Fibroblast of lung (primary cell): ENCODE measurements at places on chromosomes 7 and 10. TPM values are rescaled to one million over a fixed set of nuclear protein-coding genes. Genes with fewer than 3 reads are reported as not detected.

DNA sequence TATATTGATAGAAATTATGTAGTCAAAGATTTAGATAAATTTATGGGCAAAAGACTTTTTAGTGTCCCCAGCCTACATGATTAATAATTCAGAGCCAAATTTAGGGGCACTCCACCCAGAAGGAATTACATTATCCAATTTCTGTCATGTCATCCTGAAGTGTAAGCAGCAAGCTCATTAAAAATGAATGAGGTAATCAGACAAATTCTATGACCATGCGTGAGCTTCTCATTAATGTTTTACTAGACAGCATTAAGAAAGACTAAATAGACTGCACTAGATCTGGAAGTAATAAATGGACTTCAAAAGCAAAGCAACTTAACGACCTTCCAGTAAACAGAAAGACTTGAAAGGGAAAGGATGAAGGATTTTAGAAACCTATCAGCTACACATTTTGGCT is 22.7 kb upstream of the TRUB1 start:
- H3K27me3 ChIP-seq, result no peaks in the 10 kb centered on the region
- no peaks in the 10 kb centered on the region for H3K36me3 ChIP-seq
- no peak overlapping the region for H3K27ac ChIP-seq
- no peak for DNase-seq

DNA sequence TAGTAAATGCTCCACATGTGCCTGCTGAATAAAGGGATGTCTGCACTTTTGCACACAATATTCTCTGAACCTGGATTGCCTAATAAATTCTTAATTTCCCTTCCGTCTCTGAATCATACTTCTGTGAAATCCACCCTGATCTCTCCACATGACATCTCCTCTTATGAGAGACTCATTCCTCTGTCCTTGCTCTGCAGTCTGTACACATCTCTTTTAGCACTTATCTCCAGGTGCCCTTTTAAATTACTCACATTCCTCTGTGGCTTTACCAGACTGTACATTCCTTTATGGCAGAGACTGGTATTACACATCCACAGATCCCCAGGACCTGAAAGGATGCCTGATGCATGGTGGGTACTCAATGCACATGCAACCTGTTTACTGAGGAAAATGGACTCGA is 527.6 kb downstream of the PHTF2 start:
- no peaks in the 10 kb centered on the region for H3K4me1 ChIP-seq
- H3K36me3 ChIP-seq, result no peaks in the 10 kb centered on the region
- no peak overlapping the region for H3K4me3 ChIP-seq

DNA sequence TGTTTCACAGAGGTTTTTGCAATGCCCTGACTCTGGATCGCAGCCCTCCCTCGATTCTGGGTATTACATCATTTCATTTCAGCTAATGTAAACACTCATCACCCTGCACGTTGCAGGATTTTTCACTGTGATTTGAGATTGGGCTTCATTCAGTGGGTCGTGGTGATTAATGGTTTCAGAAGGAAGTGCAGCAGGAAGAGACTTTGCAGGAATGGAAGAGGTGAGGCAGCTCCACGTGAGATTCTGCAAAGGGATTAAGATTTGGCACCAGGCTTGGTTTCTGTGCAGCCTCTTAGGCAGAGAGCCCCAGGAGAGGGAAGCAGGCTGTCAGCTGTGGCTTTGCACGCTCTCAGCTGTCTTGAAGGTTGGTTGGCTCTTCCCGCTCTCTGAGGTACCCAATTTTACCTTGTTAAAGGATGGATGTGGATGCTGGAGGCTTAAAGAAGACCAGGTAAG is 95.2 kb downstream of the PLCE1 start:
- H3K4me1 ChIP-seq, result peaks cover 9% of the 10 kb centered on the region
- no peaks in the 10 kb centered on the region for H3K27me3 ChIP-seq
- H3K27ac ChIP-seq, result no peak overlapping the region
- H3K36me3 ChIP-seq, result no peaks in the 10 kb centered on the region

MET gene
- 29.8 and 44.4 TPM in 2 replicates for total RNA-seq
